ENCODE measurements at places on chromosomes 2 and 18.
A peak's percentile ranks its signal among the peaks of the same experiment; 100 is the strongest.

GRCh38 chr2:169716938-169717690 lies 16.5 kb upstream of the KLHL23 start:
- no peak for DNase-seq

GRCh38 chr18:9993521-9994025 lies 79.8 kb downstream of the VAPA start:
- no peak for DNase-seq

DNA sequence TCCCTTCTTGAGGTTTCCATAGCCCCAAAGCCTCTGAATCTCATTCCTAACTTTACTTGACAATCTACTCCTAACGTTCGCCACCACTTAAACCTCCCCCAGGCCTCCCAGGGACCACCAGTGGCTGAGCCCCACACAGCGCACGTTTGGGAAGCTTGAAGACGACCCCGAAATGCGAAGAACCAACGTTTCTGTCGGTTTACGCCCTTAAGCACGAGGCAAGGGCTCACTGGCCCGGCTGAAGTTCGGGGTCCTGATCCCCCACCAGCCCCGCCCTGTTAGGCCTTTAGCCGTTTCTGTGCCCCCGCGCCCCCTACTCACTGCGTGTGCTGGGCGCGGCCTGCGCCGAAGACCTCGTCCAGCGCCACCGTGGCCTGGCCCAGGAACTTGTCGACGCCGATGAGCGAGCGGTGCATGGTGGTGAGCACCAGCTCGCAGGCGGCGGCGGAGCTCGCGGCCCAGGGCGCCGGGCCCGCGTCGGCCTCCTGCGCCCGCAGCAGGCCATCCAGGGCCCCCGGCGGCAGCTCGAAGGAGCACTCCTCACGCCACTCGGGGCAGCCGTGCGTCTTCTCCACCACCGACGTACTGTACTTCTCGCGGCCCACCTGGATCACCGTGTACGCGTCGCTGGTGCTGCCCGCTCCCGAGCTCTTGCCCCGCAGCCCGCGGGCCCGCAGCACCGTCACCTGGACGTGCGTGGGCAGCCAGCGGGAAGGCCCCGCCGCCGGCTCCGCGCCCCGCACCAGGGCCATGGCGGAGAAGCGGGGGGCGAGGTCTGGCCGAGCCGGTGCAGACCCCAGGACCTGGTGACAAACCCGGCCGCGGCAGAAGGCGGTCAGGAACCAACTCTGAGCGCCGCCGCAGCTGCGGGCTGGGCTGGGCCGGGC lies 479 bp downstream of the RAB11FIP5 start:
- peak; percentile 31 for DNase-seq

DNA sequence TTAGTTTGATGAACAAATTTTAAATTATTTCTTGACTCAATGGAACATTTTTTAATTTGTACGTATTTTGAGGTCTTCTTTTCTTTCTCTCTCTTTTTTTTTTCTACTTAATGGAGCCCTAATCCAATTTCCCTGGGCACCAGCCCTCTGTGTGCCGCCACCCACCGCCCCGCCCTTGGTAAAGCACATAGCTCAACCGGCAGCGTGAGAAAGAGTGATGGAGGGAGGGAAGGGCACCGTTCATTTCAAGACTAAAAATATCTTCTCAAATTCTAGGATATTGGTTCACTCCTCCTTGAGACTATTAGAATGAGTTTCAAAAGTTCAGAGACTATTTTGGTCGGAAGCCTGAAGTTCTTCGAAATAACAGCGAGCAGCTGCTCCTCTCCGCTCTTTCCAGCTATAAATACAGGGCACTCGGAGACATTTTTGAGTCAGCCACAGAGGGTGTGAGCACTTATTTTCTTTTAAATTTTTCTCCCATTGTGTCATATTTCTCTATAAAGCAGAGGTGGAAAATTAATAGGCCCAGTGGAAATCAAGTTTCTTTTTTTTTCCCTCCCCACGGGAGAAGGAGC lies 731.7 kb upstream of the ID2 start:
- no peak for DNase-seq

GRCh38 chr2:129299338-129299737 lies 680.1 kb upstream of the RAB6C start:
- no peak for DNase-seq

- DNase-seq: no peak
Observed at GRCh38 chr2:105814291-105814940, 69.7 kb downstream of the NCK2 start.
